ENCODE measurements at places on chromosomes 1 and 21.

DNA sequence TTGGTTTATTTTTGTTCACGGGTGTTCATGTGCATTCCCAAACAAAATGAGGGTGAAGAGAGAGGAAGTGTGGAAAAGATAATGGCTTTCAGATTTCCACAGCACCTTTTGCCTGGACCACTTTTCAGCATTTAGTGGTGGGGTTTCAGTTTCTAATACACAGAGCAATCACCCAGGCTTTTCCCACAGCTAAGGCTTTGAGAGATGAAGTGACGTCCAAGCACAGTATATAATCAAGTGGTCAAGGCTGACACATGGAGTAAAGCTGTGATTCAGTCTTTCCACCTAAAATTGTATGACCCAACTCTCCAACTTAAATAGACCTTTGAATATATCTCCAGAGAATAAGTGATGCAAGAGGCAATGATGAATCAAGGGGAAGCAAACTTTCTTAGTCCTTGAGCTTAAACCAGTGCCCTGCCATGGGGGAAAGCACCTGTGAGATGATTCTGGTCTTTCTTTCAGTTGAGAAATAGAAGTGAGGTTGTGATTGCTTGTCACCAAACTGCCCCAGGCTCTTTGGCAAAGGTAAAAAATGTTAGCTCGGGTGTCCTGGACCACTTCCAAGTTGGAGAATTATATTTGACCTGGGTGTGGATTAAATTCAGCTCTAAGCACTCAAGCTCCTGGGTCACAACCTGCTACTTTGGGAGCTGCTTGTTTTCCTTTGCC, 2.4 kb upstream of the PIK3R3 start:
- no peak for DNase-seq

GRCh38 chr1:227560393-227561173, 2.8 kb upstream of the ZNF678 start:
- DNase-seq: no peak

GRCh38 chr1:89703469-89703868, 70.5 kb downstream of the LRRC8C start:
- no peak for DNase-seq

DNA sequence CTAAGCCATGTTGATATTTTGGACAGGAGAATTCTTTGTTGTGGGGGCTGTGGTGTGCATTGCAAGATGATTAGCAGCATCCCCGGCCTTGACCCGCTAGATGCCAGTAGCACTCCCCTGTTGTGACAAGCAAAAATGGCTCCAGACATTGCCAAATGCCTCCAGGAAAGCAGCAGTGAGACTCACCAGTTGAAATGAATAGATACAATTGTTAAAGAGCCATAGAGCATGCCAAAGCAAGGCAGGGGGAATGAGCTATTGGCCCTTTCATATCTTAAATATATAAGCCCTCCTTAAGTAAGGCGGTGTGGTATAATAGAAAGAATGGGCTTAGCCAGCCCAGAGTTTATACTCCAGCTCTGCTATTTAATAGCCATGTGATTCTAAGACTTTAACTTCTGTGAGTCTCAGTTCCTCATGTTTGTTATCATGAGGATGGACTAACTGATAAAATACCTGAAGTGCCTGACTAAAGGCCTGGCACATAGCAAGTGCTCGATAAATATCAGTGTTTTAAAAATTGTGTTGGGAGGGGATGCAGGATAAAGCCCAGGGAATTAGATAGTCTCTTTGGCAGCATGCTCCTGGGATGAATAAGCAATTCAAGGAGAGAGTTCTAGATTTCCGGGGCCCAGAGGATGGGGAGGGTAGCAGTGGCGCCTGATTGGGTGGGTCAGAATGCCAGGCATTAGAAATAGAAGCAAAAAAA, 21.1 kb upstream of the RGS4 start:
- no peak for DNase-seq

DNA sequence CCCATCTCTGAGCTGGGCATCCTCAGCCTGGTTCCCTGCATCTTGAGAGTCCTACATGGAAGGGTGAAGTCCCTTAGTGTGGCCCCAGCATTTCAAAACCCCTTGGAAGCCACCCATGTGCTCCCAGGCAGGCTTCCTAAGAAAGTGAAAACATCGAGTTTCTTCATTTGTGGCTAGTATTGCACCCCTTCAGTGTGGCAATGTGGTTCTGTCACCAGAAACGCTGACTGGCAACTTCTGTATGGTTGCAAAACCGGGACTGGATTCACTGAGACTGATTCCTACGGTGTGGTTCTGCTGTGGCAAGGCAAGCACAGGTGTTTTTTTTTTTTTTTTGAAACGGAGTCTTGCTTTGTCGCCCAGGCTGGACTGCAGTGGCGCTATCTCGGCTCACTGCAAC, 9.0 kb upstream of the IFNGR2 start:
- DNase-seq: no peak

Data from stimulated activated naive CD4-positive, alpha-beta T cell (primary cell).